ENCODE measurements at places on chromosomes 3 and 15. TPM values are rescaled to one million over a fixed set of nuclear protein-coding genes. Genes with fewer than 3 reads are reported as not detected.

DUOXA2 gene
- polyA plus RNA-seq: not detected

CHDH gene
- 0.97 TPM for polyA plus RNA-seq

CPLX3 gene
- not detected for polyA plus RNA-seq

PRSS50 gene
- polyA plus RNA-seq: not detected

CPNE4 gene
- 0.15 TPM for polyA plus RNA-seq

WDR53 gene
- 8.9 TPM for polyA plus RNA-seq

ZIC4 gene
- 3.8 TPM for polyA plus RNA-seq

- DNase-seq: no peak
Observed at GRCh38 chr3:133055339-133055738, 17.1 kb downstream of the TMEM108 start.

DNA sequence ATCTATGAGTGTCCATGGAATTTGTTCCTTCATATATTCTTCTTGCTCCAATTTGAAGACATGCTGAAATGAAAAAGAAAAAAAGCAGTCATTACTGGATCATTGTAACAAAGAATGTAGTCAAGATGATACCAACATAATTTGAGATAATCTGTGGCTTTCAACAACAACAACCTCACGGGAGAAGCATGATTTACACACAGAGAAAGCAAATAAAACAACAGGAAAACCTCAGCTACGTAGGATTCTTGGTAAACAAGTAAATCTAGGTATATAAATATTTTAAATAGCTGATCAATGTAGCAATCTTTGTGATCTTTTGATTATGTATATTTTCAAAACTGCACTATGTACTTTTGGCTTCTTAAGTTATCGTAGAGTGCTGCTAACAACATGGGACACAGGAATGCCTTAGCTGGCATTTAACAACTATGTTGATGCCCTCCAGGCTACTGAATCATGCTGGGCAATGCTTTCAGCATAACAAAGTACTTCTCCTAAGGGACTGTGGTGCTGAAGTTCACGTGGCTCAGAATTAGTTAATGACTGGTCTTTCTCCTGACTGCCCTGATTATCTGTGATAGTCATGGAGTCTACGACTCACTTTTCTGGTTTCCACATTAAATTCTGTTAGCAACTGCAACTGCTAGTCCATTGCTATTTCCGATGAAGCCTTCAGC, 96.5 kb upstream of the MYO5C start:
- DNase-seq: no peak

DNA sequence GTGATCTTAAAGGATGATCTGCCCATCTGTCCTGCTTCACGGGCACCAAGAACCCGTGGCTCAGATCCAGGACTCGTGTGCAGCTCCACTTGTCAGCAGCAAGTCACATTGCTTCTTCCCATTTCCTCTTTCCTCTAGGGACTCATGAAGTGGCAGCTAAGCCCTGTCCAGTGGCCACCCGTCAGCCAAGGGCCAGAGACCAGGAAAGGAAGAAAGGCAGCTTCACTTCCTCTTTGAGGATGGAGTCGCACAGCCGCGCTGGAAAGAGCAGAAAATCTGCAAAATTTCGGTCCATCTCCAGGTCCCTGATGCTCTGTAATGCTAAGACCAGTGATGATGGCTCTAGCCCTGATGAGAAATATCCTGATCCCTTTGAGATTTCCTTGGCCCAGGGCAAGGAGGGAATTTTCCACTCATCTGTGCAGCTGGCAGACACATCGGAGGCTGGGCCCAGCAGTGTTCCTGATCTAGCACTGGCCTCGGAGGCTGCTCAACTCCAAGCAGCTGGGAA, 28.5 kb downstream of the IL16 start:
- peak; percentile 28 for DNase-seq

GRCh38 chr15:43135351-43135750, 2.0 kb downstream of the TMEM62 start:
- no peak for DNase-seq

DNA sequence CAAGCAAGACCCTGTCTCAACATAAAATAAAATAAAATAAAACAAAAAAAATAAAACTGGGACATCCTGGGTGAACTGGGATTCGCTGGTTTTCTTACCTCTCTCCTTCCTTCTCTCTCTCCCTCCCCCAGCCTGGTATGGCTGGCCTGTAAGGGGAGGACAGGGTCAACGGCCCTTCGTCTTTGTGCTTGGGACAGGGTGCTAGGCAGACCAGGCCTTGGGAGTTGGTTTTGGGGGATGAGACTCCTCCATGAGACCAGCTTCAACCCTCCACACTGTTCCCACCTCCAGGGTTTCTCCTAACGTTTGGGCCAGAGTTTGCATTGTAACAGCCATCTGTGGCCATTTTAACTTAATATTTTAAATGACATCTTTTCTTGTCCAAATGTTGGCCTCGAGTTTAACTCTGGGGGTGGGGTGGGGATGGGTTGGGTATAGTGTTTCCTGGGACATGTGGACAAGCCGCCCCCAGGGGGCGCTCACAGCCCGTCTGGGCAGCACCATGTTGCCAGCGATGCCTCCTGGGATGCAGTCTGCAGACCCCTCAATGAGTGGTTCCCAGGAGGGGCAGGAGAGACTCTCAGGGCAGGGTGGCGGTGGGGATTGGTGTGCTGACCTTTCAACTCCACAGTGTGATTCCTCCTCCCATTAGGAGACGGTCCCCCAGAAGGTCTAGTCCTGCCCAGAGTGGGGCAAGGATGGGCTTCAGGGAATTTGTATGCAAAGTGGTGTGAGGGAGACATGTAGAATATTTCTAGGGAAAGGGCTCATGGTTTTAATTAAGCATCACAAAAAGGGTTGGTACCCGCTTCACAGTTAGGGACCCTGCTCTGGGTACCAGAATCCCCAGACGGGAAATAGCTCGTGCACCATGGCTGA, 37.7 kb upstream of the LCTL start:
- peak; percentile 41 for DNase-seq

DNA sequence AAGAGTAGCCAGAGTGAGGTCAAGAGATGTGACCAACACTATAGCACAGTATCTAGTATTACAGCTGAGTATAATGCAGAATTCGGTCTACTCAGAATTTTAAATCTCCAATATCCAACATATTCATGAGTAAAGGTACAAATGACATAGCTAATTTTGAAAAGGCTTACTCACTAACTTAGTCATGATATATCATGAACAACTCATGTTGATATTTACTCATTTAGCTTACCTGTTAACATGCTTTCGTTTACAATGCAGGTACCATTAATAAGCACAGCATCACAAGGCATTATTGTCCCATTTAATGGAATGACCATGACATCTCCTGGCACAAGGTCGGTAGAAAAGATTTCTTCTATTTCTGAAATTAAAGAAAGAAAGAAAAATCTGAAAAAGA, 36.9 kb downstream of the ATP13A3 start:
- DNase-seq: no peak

DNA sequence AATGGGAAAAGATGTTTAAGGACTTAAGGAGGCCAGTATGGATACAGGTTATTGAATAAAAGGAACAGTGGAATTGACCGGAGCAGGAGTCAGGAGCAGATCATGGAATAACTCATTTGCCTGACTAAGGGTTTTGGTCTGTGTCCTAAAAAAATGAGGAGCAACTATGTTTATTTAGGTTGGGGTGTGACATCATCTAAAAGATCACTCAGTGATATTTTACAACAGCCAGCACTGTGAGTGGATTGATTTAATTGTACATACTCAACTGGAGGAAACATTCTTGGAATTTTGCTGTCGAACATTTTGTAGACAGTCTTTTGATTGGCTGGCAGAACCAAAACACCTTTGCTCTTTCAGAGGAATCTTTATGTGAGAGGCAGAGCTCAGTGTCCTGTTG, 348.6 kb upstream of the CDIN1 start:
- no peak for DNase-seq

DNA sequence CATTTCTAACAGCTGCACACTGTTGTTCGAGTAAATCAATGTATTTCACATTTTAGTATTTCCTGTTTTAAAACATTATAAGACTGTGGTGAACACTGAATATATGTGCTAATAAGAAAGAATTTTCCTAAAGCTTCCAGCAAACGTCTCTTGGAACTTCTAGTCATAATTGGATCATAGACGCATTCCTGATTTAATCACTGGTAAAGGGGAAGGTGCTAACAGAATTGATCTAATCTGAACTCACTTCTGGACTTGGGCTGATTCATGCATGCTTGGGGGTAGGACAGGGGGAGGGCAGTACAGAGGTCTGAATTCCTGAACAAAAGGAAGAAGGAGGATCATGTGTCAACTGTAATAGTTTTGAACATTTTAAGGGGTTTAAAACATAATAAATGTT, 7.3 kb upstream of the LEKR1 start:
- no peak for DNase-seq

DNA sequence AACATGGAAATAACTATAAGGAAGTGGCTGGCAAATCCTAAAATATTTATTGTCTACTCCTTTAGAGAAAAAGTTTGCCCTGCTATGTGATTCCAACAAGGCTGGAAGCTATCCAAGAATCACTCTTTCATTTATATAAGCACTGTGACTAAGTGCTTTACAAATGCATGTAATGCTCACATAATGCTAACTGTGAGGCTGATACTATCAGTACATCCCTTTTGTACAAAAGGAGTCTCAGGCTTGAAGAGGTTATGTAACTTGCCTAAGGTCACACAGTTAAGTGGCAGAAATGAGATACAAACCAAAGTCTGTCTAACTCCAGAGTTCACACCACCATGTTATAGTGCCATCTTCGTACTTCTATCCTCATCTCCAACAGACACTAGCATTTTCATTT, 17.0 kb downstream of the TOPBP1 start:
- DNase-seq: no peak

DNA sequence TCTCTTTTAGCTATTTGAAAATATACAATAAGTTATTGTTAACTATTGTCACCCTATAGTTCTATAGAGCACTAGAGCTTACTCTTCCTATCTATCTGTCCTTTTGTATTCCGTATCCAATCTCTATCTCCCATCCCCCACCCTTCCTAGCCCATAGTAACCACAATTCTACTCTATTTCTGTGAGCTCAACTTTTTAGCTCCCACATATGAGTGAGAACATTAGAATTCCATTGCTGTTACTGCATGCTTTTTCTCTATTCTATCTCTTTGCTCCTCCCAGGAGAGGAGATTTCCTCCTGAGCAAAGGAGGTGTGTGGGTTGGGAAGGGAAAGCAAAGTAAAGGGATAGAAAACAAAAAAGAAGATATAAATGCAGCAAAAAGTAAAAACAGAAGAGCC, 105.6 kb upstream of the SLC4A7 start:
- no peak for DNase-seq

DNA sequence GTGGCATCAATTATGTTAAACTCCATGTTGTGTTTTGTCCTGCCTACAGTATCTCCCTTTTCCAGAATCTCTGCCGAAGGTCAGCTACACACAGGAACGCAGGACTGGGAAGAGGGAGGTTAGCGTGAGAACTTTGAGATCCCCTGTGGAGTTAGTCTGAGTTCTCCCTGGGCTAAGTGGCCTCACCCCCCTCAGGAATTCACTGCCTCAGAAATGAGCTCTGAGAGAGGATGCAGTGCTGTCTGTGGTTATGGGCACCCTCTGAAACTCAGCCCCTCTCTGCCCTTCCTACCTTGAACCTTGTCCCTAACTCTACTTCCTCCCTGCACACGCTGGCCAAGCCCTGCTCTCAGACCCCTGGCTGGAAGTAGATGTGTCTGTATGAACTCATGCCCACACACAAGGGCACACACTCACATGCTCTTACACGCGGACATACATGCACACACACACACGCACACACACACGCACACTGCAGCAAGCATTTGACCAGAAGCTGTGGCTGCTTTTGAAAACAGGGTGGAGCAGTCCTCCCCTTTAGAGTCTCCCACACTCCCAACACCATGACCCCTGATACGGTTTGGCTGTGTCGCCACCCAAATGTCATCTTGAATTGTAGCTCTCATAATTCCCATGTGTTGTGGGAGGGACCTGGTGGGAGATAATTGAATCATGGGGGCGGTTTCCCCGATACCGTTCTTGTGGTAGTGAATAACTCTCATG, 5.3 kb upstream of the VIPR1 start:
- DNase-seq: no peak

GRCh38 chr3:111033470-111034050, 38.1 kb upstream of the NECTIN3 start:
- DNase-seq: no peak

GRCh38 chr3:13522236-13522635, 26.7 kb upstream of the FBLN2 start:
- DNase-seq: no peak

DNA sequence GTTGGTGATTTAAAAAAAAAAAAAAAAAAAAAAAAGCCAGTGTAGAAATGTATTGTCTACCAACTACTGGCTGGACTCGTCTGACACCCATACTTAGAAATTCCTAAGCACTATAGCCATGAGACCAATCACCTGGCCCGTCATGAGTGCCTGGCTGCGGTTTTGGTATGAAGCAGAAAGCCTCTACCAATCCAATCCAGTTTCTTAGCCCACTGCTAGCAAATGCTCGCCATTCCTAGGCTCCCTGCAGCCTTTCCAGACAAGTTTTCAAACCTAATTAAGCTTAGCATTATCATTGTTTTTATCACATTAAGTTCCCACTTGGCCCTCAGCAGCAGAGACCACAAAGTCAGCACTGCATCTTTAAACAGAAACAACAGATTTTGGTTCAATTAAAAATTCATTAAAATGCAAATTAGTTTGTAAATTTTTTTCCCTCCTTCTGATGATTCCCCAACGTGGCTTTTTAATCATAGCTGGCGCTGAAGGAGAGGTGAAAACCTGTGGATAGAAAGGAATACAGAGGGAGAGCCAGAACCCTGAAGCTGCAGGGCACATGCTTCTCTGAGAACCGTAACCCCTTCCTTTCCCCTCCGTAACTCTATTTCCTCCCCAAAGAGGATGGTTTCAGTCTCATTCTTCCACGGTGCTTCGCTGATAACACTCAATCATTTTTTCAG, 32.2 kb upstream of the ST8SIA2 start:
- no peak for DNase-seq
